GM10248 (cell line): ENCODE measurements at places on chromosomes 5 and 9.

- DNase-seq, result no peak
Measured at GRCh38 chr9:133250741-133251170, 24.2 kb downstream of the ABO start.

DNA sequence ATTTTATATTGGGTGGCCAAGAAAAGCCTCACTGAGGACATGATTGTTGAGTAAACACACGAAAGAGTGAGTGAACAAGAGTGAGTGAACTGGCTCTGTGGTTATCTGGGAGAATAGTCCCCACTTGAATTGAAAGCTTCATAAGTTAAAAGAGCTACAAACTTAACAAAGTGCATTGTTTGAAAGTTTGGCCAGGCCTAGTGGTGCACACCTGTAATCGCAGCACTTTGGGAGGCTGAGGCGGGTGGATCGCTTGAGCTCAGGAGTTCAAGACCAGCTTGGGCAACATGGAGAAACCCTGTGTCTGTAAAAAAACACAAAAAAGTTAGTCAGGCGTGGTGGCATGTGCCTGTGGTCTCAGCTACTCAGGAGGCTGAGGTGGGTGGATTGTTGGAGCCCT, 26.9 kb downstream of the SMC2 start:
- DNase-seq, result no peak

DNA sequence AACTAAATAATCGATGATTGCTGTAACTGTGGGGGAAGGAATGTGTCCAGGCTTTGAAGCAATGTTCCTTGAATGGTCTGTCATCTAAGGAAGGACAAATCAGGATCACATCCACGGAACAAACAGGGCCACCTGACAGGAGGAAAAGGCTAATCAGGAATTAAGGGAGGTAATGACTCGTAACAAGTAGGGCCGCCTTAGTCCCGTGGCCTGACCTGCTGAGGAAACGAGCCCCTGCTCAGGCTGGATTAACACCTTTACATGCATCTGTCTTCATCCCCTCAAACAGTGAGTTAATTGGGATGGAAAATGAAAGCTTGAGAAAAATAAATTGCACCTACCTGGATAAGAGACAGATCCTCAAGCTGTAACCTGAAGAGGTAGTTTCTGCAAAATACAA, 227.8 kb downstream of the SEMA5A start:
- DNase-seq, result no peak

DNA sequence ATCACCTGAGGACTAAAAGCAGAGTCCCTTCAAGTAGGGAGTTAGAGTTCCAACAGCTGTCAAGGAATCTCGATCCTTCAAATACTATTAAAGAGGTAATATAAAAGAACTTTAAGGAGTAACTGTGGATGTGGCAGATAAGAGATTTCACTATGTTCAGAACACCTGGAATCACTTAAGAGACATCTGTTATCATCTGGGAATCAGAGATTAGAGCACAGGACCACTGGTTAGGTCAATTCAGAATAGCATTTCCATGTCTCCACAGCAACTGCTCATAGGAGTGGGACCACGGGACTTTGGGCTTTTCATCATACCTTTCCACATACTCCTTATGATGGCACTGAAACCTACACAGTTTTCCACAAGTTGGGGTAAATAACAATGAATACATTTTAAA, 216.6 kb downstream of the DENND1A start:
- no peak for DNase-seq

DNA sequence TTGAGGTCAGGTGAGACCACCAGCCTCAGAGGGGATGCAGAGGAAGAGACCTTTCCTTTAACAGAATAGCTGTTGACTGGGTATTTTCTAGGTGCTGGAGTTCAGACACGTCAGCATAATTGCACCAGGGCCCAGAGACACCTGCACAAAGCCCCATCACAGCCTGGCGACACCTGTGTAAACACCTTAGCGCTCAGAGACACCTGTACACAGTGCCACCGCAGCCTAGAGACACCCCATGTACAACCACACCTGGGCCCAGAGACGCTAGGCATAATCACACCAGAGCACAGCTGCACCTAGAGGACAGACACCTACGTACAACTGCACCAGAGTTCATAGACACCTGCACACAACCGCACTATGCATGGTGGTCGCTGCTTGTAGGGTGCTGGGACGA, 1.0 kb downstream of the TRIP13 start:
- DNase-seq, result no peak

DNA sequence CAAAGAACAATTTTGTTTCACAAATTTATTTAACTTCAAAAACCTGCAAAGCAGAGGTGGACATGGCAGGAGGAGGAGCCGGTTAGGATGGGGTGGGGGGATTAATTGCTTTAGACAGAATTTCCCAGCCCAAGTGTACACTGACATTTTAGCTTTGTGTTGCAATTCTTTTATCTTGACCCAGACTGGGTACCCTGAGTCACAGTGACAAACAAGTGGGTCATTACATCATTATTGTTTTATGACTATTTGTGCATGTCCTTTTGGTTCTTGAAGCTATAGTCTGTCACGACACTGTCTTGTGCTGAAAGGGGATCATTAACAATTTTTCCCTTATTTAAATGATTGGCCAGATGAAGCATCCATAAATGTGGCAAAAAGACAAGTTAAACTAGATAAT, 84.5 kb upstream of the VCAN start:
- no peak for DNase-seq

DNA sequence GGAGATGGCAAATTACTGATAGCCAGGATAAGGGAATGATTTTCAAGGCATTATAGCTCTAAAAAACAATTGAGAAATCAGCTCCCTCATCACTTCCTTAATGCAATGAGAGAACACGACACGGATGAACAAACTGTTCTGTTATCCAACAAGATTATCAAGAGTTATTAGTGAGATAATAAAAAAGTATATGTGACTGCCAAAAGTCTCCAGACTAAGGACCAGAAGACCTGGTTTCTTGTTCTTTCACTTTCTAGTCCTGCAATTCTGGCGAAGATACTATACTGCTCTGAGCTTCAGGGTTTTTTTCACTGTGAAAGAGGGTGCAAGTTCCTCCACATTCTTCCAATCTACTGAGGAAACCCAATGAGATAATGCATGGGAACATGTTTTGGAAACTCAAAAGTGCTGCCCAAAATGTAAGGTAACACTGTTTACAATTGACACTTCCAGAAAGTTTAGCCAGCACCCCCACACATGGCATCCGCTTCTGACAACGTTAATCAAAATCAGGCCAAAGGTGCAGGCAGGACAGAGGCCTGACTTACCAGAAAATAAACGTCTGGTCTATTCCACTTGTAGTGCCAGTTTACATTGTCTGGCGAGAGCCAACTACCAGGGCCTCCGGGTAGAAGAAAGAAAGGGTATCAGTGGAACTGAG, 254.2 kb downstream of the DOCK8 start:
- DNase-seq, result peak; percentile 34

GRCh38 chr5:91098541-91098940, 284.6 kb downstream of the ARRDC3 start:
- no peak for DNase-seq

GRCh38 chr5:55694152-55694830, 17.8 kb downstream of the SLC38A9 start:
- DNase-seq, result no peak

GRCh38 chr5:120806202-120806601, 342.1 kb downstream of the PRR16 start:
- no peak for DNase-seq

DNA sequence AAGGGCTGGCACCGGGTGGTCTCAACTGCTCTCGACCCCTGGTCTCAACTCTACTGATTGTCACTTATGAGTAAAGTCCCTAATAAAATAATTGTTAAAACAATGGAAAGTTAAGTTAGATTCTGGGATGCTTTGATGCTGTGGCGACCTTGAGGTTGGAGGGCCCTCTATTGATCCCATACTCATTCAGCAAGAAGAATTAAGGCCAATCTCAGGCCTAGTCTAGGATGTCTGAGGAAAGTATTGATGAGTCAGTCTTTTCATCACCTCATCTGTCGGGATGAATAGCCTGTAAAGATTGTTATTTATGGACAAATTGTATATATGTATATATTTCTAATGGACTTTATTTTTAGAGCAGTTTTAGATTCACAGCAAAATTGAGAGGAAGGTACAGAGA, 50.8 kb downstream of the WDR36 start:
- DNase-seq, result no peak

GRCh38 chr5:1769017-1769640, 30.5 kb downstream of the MRPL36 start:
- DNase-seq, result no peak

DNA sequence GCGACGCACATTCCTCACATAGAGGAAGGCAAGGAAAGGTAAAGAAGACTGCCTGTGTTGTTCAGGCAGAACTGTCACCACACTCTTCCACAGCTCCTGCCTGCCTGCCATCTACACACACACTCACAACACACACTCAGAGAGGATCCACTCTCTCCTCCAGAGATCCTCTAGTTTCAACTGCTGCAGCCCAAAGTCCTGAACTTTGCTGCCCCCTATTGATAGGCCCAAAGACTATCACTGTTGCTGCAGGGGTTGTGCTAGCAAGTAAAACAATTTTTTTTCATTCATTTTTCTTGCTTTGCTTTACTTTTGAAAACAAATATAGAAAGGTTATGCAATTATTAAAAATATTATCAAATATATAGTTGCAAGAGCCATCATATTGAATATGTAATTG, 5.9 kb upstream of the CFAP90 start:
- peak; percentile 27 for DNase-seq

DNA sequence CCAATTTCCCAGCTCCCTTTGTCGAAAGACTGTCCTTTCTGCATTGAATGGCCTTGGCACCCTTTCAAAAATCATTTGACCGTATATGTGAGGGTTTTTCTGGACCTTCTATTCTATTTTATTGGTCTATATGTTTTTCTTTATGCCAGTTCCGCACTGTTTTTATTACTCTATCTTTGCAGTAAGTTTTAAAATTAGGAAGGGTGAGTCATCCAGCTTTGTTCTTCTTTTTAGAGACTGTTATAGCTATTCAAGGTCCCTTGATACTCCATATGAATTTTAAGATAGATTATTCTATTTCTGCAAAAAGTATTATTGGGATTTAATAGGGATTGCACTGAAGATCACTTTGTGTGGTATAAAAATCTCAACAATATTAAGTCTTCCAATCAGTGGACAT, 44.2 kb upstream of the STARD4 start:
- no peak for DNase-seq

DNA sequence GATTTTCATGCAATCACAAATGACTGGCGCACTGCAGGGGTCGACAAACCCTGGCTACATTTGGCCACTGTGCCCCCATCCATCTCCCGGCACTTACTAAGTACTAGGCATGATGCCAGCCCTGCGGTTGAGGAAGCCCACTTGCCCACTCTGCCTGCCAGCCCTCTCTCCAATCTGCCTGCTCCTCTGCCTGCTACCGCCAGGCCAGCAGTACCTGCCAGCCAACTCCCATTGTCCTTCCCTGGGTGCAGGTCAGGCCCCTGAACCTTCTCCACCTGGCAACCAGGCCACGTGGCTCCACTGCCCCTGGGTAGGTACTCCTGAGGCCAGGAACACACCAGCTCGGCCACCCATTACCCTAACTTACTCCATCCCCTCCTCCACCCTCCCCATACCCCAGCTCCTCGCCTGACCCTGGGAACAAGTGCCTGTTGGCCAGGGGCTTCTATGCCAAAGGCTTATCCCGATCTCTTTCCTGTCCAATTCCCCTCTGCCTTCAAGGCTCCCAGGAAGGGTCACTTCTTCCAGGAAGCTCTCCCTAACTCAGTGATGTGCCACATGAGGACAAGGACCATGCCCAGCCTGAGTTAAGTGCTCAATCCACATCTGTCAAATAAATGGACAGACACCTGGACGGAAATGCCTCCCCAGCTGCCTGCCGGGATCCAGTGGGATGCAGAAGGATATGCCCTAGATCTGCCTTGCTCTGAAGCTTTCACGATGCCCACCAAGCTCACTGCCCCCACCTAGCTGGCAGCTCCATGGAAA, 6.6 kb downstream of the EEIG1 start:
- DNase-seq, result no peak

DNA sequence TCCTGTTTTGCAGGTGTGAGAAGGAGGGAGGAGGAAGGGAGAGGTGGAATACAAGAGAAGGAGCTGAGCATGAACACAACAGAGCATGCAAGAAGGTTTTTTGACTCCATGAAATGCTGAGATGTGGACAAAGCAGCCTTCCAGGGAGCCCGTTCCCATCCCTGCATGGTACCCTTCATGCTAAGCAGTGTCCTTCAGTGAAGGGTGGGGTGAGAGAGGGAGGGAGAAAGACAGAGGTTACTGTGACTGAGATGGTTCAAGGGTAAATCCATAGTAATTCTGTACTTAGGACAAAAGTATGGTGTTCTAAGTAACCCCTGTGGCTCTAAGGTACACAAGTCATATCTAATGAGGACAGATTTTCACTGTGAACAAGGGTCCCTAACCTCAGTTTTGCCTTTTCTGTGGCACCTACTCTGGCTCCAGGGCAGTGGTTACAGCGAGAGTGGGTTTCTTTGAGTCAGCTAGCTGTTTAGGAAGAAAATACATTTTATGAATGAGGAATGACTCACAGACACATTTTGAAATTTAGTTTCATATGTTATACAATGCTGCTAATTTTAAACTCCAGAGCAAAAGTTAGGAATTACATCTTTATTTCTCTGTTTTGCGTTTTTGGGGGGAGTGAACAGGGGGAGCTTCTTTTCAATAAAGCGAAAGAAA, 184.9 kb upstream of the SLC12A2 start:
- no peak for DNase-seq

GRCh38 chr9:82716821-82717220, 346.1 kb downstream of the RASEF start:
- DNase-seq, result no peak

DNA sequence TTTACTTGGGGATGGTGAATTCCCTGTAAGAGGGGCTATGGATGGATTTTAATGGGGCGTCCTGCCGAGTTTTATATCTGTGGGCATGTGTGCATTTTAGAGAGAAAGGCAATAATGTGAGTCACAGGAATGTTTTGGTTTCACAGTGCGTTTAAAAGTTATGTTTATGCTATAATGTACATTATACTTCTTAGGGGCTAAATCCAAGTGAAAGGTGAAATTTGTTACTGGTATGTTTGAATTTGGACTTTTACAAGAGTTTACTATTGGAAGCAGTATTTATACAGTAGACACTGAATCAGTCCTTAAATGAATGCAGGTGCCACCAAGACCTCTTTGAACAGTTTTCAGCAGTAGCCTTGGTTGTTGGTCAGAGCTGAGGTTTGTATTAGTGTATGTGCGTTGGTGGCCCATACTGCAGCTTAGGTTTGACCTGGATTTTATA, 5.6 kb downstream of the JMY start:
- no peak for DNase-seq

- no peak for DNase-seq
Measured at GRCh38 chr5:5246736-5247135, 106.6 kb downstream of the ADAMTS16 start.
